Stimulated activated CD8-positive, alpha-beta memory T cell treated with anti-CD3 and anti-CD28 coated beads, Interleukin-4, amount 100 ng/mL, for 48 hours (primary cell): ENCODE measurements at places on chromosomes 16 and 17.
A peak's percentile ranks its signal among the peaks of the same experiment; 100 is the strongest.

- DNase-seq: peak; percentile 51
Measured at GRCh38 chr17:4533523-4534504, 21.4 kb downstream of the MYBBP1A start.

- DNase-seq: no peak
Measured at GRCh38 chr17:67519801-67520251, 142.7 kb downstream of the PITPNC1 start.

DNA sequence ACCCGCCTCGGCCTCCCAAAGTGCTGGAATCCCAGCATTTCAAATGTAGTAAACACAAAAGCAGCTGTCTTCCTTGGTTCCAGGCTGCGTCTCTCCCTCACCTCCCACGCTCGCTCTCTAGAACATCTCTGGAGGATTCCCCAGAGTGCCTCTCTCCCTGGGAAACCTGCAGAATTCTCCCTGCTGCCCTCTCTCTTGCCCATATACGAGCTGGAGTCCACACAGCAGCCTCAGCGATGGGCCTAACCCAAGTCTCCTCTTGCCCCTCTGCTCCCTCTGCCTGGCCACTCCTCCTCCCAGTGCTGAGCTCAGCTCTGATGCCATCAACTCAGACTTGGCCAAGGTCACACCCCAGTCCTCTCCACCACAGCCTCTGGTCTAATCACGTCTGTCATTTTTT, 10.6 kb downstream of the GPRC5B start:
- DNase-seq: no peak

DNA sequence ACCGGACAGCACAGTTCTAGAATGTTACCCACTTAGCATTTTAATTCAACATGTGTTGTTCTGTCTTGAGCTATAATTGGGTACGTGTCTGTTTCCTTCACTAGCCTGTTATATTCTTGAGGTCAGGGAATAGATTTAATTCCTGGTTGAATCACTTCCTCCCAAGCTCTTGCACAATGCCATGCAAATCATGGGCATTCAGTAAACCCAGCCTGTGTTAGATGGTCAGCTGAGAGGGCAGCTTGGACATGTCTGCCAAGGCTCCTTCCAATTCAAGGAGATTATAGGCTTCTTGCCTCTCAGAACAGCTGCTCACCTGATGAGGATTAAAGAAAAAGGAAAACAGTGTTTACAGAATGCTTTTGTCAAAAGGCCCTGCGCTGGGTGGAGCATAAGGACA, 12.6 kb downstream of the C1QTNF1 start:
- no peak for DNase-seq

- no peak for DNase-seq
Measured at GRCh38 chr16:55521792-55522191, 12.9 kb downstream of the LPCAT2 start.

GRCh38 chr16:53770641-53771040, 66.7 kb downstream of the FTO start:
- DNase-seq: no peak

- peak; percentile 23 for DNase-seq
Measured at GRCh38 chr16:53052519-53053501, at the start of gene CHD9NB. Gene CHD9NB, minus strand, starts transcription at chr16:53052897. Its CDS starts 8,739 bp downstream, at chr16:53044158.

DNA sequence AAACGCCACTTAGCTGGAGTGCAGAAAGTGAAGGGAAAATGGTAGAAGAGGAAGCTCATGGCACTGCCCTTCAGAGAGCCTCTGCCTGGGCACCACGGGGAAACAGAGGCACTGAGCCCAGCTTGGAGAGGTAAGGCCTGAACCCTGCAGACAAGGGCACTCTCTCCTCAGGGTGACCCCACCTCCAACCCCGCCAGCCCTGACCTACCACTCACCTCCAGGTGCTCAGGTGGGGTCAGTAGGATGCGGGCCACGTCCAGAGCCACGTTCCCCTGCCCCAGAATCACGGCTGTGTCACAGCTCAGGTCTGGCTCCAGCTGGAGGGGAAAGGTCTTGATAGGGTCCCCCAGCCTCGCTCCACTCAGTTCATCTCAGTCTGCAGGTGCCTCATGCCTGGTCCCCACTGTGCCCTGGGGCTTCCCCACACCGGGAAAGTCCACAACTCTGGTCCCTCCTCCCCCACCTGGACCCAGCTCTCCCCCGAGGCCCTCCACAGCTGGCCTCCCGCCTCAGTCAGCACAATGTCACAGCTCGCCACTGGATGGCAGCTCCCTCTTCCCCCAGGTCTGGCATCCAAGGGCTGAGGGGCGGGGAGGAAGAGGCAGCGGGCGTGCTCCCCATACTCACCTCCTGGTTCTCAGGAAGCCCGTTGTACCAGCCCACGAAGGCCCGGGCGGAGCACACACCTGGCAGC, 6.0 kb upstream of the GRIN2C start:
- no peak for DNase-seq

DNA sequence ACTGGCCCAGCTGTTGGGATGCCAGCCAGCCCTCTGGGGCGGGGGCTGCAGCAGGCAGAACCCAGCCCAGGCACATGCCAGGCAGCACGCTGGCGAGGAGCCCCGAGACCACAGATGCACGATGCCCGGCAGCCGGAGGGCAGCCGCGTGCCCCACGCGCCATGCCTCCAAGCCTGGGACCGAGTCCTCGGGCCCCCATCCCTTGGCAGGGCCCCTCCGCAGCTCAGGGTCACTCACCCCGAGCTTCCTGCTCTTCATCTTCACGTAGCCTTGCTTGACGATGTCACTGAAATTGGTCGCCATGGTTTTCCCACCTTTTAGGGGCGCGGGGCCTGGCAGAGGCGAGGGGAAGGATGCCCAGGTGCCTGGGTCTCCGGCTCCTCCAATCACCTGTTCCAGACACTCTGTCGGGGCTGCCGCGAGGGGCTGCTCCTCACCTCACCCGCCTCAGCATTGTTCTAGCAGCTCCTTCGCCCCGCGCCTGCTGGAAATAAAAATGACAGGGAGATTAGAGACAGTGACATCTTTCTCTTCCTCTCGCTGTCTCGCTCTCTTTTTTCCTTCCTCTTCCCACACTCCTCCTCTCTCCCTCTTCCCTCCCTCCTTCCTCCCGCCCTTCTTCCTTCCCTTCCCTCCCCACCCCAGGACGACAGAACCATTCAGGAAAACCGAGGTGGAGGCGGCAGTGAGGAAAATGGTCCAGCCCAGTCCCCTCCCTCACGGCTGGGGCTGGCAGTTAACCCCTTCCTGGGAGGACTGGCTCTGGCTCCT, 6.9 kb downstream of the DOK4 start:
- DNase-seq: no peak

GRCh38 chr17:75181110-75181509, 1.6 kb downstream of the SUMO2 start:
- DNase-seq: no peak

GRCh38 chr17:5763595-5764306, 179.4 kb upstream of the NLRP1 start:
- no peak for DNase-seq

DNA sequence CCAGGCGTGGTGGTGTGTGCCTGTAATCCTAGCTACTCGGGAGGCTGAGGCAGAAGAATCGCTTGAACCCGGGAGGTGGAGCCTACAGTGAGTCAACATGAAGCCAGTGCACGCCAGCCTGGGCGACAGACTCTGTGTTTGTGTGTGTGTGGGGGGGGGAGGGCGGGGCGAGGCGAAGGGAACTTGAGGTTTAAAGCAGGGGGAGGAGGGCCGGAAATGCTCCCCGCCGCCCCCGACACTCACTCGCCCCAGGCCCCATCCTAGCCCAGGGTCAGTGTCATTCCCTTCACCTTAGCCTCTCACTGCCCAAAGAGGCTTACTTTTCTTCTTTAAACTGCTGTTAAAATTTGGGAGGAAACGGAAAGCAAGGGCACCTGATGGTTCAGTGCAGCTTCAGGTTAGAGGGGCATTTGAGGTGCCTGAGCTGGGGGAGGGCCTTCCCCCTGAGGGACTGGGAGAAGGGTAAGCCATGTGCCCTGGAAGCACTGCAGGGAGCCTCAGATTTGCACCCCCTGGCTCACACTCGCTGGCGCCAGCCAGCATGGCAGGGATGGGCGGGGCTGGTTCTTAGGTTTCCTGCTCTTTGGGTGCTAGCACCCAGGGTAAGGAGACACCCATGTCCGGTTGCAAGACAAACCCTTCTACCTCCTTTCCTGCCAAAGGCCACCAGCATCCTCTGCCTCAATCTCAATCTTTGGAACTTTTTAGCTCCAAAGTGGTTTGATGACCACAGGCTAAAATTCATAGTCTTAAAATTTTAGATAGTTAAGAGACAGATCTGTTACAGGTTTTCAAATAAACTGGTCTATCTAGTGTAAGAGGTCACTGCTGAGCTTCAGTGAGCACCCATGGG, 2.2 kb upstream of the LIMD2 start:
- peak; percentile 80 for DNase-seq

DNA sequence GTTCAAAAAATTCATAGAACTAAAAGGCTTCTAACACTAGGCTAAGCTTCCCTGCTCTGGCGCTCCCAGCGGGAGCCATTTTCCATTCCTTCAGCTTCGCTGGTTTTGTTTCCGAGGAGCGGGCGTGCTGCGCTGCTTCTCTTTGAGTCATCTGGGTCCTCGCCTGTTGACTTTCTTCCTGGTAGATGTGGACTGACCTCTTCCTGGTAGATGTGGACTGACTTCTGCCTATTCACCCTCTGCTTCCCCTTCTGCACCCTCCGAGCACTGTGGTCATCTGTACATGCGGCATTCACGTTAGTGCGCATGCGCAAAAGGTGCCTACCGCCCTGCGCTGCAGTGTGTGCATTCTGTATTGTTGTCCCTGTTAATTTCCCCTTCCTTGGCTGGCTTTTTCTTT, 40.8 kb upstream of the SEC14L1 start:
- no peak for DNase-seq

DNA sequence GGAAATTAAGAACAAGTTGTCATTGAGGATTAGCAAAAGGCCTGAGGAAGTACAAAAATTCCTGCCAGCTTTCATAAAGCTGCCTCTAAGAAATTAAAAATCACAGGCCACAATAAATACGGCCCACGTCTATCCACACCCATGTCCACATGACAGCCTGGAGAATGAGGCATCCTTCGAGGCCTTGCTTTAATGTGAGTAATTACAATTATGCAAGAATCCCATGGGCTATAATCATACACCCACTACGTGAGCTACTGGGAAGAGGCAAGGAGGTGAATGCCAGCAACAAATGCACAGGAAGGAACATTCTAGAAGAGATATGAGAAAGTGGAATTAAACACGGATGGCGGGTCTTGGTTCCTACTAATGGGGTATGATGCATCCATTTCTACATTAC, 65.4 kb upstream of the ZFHX3 start:
- no peak for DNase-seq

- no peak for DNase-seq
Measured at GRCh38 chr16:23196539-23196938, 14.0 kb downstream of the SCNN1G start.

GRCh38 chr16:89344458-89344834, 126.9 kb downstream of the ZNF778 start:
- no peak for DNase-seq

DNA sequence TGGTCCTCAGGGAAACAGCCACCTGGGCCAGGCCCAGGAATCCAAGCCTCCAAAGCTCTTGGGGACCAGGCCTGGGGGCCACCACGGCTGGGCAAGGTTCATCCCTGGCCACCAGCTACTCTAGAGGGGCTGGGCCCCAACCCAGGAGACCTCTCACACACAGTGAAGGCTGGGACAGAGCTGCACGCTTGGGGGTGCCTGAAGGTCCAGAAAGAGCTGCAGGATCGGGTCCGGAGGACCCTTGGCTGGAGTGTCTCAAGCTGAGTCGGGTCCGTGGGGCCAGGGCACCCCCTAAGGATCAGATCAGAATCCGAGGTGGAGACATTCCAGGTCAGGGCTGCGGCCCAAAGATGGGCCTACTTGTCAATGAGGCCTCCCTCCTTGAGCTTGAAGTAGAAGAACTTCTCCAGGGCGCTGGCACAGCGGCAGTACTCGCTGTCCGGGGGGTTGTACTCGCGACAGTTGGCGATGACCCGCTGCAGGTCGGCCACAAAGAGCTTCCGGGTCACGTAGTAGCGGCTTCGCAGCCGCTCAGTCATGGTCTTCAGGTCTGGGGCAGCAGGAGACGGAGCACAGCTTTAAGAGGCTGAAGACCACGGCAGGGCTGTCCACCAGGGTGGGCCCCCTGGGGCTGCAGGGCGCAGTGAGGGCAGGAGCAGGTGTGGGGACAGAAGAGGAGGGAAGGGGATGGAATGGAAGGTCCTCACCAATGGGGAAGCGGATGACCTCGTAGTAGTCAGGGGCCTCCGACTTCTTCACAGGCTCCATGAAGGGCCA, 967 bp upstream of the DHX58 start:
- DNase-seq: no peak

DNA sequence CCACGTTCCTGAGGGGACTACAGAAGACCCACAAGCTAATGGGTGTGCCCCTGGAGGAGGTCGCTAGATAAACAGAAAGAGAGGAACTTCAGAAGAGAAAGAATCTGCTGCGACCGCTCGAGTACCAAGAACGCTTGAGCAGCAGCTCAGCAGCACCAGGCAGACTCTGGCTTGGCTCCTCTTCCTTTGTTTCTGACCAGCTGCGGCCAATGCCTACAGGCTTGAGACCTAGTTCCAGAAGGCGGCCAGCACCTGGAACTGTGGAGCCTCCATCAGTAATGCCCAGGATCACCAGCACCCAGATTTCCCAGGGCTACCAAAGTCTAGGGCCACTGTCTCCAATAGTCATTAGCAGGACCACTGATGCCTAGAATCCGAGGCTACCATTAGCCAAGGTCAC, 26.0 kb upstream of the GOSR2 start:
- DNase-seq: no peak

DNA sequence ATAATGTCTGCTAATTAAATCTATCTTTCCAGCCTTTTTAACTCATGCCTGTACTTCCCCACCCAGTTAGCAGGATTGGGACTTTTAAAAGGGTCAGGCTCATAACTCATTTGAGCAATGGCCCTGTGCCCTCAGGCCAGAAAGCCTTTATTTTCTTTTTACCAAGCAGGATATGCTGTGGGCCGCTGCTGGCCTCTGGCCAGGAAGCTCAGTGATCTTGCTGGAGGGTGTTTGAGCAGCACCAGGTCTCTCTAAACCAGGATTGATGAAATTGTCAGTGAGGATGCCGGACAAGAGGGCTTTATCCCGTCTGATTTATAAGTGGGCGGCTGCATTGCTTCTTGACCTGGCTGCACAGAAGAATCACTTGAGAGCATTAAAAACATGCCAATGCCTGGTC, 187.8 kb downstream of the RAB11FIP4 start:
- DNase-seq: no peak

DNA sequence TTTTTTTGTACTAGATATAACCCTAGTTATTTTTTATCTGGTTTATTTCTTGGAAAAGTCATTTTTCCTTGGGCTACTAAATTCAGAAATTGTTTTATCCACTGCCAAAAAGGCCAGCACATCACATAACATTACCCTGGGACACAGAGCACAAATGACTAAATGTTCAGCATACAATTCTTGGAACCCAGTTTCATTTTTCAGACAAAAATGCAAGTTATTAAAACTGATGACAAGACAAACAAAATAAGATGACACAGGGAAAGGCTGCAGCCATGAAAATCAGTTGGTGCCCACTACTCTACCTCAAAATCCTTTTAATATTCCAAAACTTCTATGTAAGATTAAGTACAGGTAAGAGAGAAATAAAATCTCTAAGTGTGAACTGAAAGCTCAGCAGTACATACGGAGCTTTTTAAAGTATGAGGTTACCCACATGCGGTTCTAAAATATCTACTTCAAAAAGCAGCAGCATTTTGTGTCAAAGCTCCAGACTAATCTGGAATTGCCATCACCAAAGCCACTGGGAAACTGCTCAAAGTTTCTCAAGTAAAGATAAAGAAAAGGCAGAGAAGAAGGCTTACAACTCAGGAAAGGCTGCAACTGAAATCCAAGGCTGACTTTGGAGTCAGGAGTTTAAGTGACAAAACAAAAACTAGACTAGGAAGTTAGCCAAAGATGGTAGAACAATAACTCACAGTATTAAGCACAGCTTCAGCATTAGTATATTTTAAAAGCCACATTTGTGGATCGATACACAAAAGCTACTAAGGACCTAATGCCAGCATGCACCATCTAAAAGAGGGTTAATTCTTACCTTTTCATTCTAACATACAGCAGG, 41.4 kb downstream of the AP1G1 start:
- no peak for DNase-seq
